HFFc6 (cell line): ENCODE measurements at places on chromosomes 13 and 19. TPM values are rescaled to one million over a fixed set of nuclear protein-coding genes. Genes with fewer than 3 reads are reported as not detected.
A peak's percentile ranks its signal among the peaks of the same experiment; 100 is the strongest.

GRCh38 chr19:48598996-48599700 lies 7.4 kb upstream of the SPACA4 start:
- no peaks in the 10 kb centered on the region for H3K4me1 ChIP-seq
- no peak overlapping the region for H3K27ac ChIP-seq

- H3K4me1 ChIP-seq: peaks cover 8% of the 10 kb centered on the region
- DNase-seq: peak; percentile 25
- H3K36me3 ChIP-seq: no peaks in the 10 kb centered on the region
- H3K27ac ChIP-seq: no peak overlapping the region
- H3K4me3 ChIP-seq: no peak overlapping the region
Measured at GRCh38 chr13:23289917-23290357, 109.2 kb downstream of the SGCG start.

Gene CLEC4M
- not detected in 3 replicates for total RNA-seq

Gene TEX101
- not detected in 3 replicates for total RNA-seq

DNA sequence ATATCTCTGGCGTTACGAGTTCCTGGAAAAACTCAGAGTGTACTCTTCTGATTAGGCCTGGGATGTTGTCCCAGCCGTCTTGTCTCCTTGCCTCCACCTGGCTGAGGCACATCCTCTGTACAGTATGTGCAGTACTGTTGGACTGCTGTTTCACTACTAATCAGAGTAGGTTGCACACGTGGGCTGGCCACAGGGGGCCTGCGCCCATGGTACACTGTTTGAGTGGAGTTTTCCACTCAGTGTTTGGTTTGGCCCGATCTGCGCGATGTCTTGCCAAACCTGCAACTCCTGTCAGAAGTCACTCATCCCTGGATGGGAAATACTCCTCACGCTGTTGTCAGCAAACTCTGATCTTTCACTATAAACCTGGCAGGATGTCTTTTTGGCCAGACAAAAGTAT lies 189.6 kb upstream of the CSNK1A1L start:
- H3K36me3 ChIP-seq: no peaks in the 10 kb centered on the region
- peaks cover 7% of the 10 kb centered on the region for H3K4me1 ChIP-seq
- H3K4me3 ChIP-seq: no peak overlapping the region
- DNase-seq: no peak

Gene ELSPBP1
- total RNA-seq: not detected in 3 replicates

- H3K27ac ChIP-seq: no peak overlapping the region
- no peaks in the 10 kb centered on the region for H3K36me3 ChIP-seq
- H3K27me3 ChIP-seq: peaks cover 32% of the 10 kb centered on the region
Measured at GRCh38 chr13:26816881-26817280, 56.3 kb upstream of the GPR12 start.

Gene ZGLP1
- total RNA-seq: 1.5 to 3.6 TPM (median 2.3 TPM) in 3 replicates

Gene CD177
- 0.66 to 1.2 TPM (median 1.1 TPM) in 3 replicates for total RNA-seq

Gene WDR88
- total RNA-seq: not detected in 3 replicates

Gene ZNF493
- 3.9 to 5.1 TPM (median 4.1 TPM) in 3 replicates for total RNA-seq

DNA sequence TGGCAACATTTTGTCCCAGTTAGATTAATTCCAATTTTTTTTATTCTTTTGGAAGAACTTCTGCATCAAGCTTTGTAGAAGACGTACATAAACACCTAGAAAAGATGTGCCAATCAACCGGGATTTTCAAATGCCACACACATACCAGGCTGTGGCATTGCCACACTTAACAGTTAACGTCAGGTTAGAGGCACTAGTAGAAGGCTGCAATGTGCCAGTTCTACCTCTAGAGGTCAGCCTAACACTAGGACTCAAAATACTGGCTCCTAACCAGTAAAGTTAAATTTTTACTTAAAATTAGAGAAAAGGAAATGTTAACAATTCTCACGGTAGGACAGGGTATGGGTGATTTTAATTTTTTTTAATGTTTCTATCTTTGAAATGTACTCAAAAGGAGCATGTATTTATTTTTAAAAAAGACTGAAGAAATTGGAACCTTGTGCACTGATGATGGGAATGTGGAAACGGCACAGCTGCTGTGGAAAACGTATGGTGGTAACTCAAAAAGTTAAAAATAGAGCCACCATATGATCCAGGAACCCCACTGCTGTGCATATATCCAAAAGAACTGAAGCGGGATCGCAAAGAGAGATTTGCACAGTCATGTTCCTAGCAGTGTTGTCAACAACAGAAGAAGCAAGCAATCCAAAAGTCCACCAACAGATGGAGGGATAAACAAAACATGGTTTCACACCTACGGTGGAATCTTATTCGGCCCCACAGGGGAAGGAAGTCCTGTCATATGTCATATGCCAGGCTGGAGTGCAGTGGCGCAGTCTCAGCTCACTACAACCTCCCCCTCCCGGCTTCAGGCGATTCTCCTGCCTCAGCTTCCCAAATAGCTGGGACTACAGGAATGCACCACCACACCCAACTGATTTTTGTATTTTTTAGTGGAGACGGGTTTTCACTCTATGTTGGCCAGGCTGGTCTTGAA lies 30.3 kb downstream of the CRYL1 start:
- peak overlapping the region; percentile 69 for H3K4me3 ChIP-seq
- DNase-seq: peak; percentile 68
- H3K36me3 ChIP-seq: peaks cover 8% of the 10 kb centered on the region; the same call in 1 of the 2 replicates

- H3K27me3 ChIP-seq: peaks cover 11% of the 10 kb centered on the region
- peaks cover 29% of the 10 kb centered on the region for H3K36me3 ChIP-seq
- no peak overlapping the region for H3K27ac ChIP-seq
- no peaks in the 10 kb centered on the region for H3K4me1 ChIP-seq
Measured at GRCh38 chr19:43644181-43644580, 4.5 kb upstream of the CADM4 start.

Gene VN1R2
- not detected in 3 replicates for total RNA-seq

Gene CEACAM1
- not detected in 3 replicates for total RNA-seq

DNA sequence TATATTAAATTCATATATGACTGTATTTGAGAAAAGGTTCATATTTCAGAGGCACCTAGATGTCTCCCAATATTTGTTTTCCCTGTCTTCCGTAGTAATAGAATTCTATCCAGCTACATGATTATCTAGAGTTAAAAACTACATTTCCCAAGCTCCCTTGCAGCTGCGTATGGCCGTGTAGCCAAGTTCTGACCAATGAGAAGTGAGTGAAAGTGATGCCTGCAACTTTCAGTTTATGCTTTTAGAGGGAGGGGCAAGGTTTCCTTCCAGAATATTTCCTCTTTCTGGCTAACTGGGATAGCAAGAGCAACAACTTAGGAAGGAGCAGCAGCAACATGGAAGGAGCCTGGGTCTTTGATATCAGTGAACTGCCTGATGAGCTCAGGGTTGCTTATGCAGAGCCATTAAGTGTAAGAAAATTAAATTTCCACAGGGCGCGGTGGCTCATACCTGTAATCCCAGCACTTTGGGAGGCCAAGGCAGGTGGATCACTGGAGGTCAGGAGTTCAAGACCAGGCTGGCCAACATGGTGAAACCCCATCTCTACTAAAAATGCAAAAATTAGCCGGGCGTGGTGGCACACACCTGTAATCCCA lies 23.2 kb upstream of the CYP2A13 start:
- peaks cover 13% of the 10 kb centered on the region for H3K27me3 ChIP-seq
- no peak overlapping the region for H3K27ac ChIP-seq
- H3K4me3 ChIP-seq: peak overlapping the region; percentile 68

DNA sequence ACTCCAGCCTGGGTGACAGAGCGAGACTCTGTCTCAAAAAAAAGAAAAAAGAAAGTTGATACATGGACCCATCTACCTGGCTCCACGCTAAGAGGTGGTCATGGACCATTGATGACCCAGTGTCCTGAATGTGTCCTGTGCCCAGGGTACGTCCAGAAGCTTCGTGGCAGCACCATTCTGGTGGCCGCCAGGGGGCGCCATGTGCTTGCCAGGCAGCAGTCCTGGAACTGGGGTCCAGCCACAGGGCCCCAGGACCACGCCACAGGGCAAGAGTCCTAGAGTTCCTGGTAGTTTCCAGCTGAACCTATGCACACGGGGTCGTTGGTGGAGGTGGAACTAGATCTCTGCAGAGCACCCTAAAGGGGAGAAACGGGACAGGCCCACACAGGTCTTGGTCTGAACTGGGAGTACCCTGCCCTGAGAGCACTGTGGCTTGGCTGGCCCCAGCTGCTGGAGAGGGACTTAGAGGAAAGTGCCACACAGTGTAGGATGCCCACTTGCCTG lies 19.9 kb upstream of the FBXO27 start:
- H3K27ac ChIP-seq: no peak overlapping the region
- H3K27me3 ChIP-seq: peaks cover 15% of the 10 kb centered on the region
- no peak overlapping the region for H3K4me3 ChIP-seq
- 0 out of 2 replicates have a peak, but pooled peaks cover 4% of the 10 kb centered on the region for H3K36me3 ChIP-seq
- H3K4me1 ChIP-seq: no peaks in the 10 kb centered on the region
- DNase-seq: no peak
